Bone marrow (tissue), 2 donors: ENCODE measurements at places on chromosomes 2 and 18.

DNA sequence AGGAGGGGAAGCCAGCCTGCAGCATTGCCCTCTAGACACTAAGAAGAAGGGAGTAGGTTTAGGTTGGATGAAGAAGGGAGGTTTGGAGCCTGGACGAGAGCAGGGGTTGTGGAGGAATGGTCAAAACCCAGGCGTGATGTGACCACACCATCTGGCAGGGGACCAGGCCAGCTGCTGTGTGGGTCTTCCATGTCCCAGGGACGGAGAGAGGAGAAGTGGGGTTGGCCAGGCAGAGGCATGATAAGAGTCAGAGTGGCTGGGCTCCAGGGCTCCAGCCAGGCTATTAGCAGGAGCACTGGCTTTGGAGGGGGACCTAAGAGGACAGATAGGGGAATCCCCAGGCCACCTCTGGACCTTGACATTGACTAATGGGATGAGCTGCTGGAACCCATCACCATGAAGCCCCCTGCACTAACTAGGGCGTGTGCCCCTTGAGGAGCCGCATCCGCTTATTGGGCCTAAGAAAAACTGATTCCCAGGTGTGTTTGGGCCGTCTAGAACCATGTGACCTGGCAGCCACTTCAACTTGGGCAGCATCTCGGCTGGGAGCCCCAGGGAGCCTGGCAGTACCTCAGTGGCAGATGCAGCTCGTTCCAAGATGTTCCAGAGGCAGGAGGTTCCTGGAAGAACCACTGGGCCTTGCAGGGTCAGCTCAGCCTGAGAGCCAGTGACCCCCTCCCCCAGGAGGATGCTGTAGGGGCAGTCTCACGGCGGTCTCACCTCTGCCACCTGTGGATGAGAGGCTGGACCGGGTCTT, 235.1 kb downstream of the AGAP1 start:
- DNase-seq, result no peak

DNA sequence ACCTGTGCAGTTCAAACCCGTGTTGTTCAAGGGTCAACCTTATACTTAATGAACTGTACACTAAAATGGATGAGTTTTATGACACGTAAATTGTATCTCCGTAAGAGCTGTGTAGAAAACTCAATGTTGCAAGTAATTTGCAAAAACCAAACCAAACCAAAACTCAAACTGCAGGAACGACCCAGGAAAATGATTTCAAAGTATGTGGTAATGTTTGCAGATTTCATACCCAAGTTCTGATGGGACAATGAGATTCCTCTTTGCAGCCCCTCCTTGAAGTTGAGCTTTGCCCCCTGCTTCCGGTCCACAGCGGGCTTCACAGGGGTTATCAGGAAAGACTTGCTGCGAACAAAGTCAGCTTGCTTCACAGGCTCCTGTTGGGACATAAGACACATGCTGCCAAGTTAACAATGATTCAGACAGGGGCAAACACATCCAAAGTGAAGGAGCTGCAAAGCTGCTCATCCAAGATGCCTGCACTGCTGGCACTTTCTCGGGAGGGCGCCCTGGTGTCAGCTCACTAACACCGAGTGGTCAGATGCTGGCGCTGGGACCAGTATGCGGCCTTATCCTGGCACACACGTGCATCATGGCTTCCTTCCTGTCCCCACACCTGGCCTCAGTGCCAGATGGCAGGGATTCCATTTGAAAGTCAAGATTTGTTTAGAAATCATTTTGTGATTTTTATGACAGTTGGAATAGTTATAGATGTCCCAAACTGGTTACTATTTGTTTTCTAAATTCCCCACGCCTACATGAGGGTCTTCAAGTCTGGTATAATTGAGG, 65.2 kb upstream of the MGAT4A start:
- no peak for DNase-seq

- no peak for DNase-seq
These were observed 94.6 kb upstream of the SMAD2 start for GRCh38 chr18:48024881-48025660.

DNA sequence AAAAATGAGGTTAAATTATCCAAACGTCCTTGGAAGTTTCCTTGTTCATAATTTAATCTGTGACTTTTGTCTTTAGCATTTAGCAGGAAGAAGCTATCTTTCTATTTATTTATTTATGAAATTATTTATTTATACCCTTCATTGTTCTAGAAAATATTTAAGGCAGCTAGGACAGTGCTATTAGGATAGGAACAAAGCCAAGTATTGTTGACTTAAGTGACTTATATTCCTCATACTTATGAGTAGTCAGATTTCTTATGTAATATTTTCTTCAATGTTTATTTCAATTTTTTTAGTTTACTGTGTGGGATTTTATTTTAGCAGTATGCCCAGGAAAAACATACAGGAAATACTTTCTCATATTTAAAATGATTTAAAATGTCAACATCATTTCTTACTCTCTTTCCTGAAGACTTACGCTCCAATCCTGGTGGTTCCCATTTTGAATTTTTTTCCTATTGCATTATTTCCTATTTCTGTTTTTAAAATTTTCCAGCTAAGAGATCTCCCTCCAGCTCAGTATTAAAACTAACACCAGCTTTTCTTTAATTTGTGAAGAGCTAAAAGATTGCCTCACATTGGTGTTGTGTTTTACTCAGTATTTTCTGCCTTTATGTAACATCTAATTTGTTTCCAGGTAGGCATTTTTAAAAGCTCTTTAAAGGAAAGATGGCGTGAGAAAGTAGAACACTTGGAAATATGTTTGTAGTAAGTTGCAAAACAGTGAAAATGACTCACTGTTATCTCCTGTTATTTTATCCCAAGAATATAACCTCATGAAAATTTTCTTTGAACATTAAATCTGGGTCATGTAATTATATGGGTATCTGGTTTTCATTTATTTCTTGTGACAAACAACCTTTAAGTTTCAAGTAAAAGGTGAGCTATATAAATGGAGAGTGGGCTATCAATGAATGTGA, 32.2 kb downstream of the MAPRE2 start:
- no peak for DNase-seq

GRCh38 chr2:85649201-85650190, 18.5 kb downstream of the SFTPB start:
- no peak for DNase-seq

- no peak for DNase-seq
These were observed 19.2 kb downstream of the CDC42EP3 start for GRCh38 chr2:37652199-37652640.

DNA sequence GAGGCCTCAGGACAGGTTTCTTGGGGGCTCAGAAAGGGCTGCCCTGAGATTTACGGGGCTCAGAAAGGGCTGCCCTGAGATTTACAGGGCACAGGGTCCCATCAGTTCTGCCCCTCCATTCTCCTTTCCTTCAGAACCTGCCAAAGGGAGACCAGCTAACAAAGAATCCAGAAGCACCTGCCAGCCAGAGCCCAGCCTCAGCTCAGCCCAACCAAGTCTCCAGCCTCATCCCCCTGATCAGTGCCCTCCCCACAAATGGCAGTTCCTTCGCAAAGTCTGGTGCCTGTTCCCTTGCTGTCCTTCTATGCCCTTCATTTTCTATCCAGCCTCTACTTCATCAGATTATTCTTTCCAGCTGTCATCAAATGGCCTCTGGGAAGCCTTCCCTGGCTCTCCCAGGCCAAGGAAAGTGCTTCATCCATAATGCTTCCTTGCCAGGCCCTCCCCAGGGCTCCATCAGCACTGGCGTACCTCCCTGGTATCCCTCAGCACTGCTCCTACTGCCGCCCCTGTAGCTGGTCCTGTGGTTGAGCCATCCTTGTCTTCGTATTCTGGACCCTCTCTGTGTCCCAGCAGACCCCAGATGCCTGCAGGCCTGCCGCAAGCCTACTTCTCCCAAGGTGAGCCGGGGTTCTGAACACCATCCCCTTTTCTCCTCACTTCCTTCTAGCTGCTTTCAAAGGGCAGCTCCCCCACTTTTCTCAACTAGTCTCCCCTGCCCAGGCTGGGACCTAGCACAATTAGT, 96.2 kb upstream of the EPAS1 start:
- no peak for DNase-seq

GRCh38 chr18:51516478-51517038, 319.1 kb upstream of the MEX3C start:
- no peak for DNase-seq

DNA sequence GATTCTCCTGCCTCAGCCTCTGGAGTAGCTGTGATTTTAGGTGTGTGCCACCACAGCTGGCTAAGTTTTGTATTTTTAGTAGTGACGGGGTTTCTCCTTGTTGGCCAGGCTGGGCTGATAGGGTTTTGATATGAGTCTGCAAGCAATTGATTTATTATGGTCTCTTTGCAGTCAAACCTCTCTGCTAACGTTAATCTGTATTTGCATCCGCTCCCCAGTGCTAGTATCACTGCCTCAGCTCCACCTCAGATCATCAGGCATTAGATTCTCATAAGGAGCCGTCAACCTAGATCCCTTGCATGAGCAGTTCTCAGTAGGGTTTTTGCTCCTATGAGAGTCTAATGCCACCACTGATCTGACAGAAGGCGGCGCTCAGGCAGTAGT, 19.0 kb downstream of the HAT1 start:
- DNase-seq, result no peak

GRCh38 chr2:179437430-179437829, 172.8 kb upstream of the SESTD1 start:
- DNase-seq, result no peak

- no peak for DNase-seq
These were observed 22.4 kb downstream of the MC4R start for GRCh38 chr18:60350150-60350549.

GRCh38 chr2:42696987-42697386, 66.9 kb downstream of the OXER1 start:
- DNase-seq, result no peak

DNA sequence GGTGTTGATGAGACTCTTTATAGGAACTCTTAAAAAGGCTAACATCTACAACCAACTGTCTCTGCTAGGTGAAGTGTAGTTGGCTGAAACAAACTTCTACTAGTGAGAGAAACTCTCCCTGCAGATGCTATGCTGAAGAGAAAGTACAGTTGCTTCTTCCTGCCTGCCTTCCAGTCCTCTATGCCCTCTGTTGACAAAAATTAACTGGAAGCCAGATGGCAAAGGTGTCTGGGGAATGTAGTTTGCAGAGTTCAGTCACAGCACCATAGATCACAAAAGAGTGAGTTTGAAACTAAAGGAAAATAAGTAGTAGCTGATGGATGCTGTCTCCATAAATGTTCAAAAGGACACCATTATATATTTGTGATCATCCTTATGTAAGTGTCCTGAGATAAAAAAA, 958.8 kb upstream of the NRXN1 start:
- no peak for DNase-seq

DNA sequence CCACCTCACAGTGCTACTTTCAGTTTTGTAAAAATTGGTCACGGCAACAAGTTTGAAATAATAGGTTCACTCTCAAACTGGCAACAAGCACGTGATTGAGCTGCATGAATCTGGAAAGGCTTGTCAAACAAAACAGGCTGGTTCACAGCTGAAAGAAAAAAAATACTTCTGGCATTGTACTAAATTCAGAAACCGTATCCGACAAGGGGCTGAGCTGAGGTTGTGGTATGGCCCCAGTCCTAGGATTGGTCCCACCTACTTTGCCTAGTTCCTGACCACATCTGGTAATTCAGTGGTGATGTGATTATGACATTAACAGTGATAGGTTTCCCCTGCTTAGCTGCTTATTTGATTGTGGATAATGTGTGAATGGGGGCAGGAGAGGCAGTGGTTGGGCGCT, 326.5 kb upstream of the THUMPD2 start:
- DNase-seq, result no peak

GRCh38 chr2:138522556-138522955, 21.0 kb downstream of the SPOPL start:
- DNase-seq, result no peak

- DNase-seq, result no peak
These were observed 12.2 kb downstream of the DGUOK start for GRCh38 chr2:73938718-73939352.

DNA sequence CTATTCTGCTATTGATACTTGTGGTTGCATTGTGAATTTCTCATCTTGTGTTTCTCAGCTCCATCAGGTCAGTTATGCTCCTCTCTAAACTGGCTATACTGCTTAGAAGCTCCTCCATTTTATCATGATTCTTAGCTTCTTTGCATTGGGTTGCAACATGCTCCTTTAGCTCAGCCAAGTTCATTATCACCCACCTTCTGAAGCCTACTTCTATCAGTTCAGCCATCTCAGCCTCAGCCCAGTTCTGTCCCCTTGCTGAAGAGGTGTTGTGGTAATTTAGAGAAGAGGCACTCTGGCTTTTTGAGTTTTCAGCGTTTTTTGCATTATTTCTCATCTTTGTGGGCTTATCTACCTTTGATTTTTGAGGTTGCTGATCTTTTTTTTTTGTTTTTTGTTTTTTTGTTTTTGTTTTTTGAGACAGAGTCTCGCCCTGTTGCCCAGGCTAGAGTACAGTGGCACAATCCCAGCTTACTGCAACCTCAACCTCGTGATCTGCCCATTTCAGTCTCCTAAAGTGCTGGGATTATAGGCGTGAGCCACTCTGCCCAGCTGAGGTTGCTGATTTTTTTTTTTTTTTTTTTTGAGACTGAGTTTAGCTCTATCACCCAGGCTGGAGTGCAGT, 36.0 kb downstream of the ANKRD12 start:
- no peak for DNase-seq

GRCh38 chr18:36545821-36546427, 248.4 kb downstream of the FHOD3 start:
- DNase-seq, result no peak

- no peak for DNase-seq
These were observed 608.1 kb downstream of the LRP1B start for GRCh38 chr2:141522702-141523101.

- DNase-seq, result no peak
These were observed 7.4 kb upstream of the POLI start for GRCh38 chr18:54261894-54262293.

DNA sequence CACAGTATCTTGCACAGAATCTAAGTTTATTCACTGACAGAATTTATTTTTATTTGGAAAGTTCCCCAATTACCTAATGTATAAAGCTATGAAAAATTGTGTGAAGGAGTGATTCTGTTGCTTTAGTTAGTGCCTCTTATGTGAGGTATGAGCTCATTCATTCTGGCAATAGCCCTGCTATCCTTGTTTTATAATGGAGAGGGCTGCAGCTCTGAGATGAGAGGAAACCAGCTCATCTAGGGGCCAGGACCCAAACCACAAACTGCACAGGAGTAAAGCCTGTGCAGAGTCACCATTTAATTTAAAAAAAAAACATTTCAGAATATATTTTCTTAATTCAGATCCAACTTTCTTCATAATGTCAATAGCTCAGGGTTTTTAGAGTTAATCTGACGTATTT, 383.0 kb downstream of the TMEM182 start:
- no peak for DNase-seq

GRCh38 chr18:23143016-23143814, 7.9 kb downstream of the CABLES1 start:
- DNase-seq, result peak; percentile 10

GRCh38 chr2:43218702-43219382, 7.6 kb downstream of the ZFP36L2 start:
- DNase-seq, result peak; percentile 55

DNA sequence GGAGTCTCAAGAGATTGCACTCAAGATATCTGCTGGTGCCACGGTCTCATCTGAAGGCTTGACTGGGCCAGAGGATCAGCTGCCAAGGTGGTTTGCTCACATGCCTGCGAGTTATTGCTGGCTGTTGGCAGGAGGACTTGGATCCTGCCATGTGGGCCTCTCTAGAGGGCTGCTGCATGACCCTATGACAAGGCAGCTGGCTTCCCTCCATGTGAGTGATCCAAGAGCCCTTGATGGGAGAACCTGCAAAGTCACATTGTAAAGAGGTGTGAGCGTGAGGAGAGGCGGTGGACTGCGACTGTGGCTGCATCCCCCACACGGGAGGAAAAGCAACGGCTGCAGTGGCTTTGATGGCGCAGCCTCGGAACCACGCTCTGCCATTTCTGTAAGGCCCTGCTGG, 4.0 kb upstream of the ALLC start:
- no peak for DNase-seq
